ENCODE measurements at places on chromosomes 1 and 21. TPM values are rescaled to one million over a fixed set of nuclear protein-coding genes. Genes with fewer than 3 reads are reported as not detected.

The UCHL5 gene
- 32.7 TPM for polyA plus RNA-seq

The CYP4Z1 gene
- polyA plus RNA-seq = 0.03 TPM

The CLCNKA gene
- polyA plus RNA-seq = 0.18 TPM

The RAP1GAP gene
- 68.1 TPM for polyA plus RNA-seq

The SPRR2A gene
- polyA plus RNA-seq = not detected

The GPBP1L1 gene
- polyA plus RNA-seq = 99.3 TPM

The TNFAIP8L2 gene
- 5.0 TPM for polyA plus RNA-seq

The PODN gene
- polyA plus RNA-seq = 7.6 TPM

The CR1L gene
- polyA plus RNA-seq = 0.45 TPM

- DNase-seq = no peak
Observed at GRCh38 chr1:98027103-98027705, 106.4 kb upstream of the DPYD start.

- DNase-seq = no peak
Observed at GRCh38 chr1:65177457-65177856, 29.5 kb downstream of the AK4 start.

- no peak for DNase-seq
Observed at GRCh38 chr1:25194572-25195020, 37.7 kb downstream of the SYF2 start.

DNA sequence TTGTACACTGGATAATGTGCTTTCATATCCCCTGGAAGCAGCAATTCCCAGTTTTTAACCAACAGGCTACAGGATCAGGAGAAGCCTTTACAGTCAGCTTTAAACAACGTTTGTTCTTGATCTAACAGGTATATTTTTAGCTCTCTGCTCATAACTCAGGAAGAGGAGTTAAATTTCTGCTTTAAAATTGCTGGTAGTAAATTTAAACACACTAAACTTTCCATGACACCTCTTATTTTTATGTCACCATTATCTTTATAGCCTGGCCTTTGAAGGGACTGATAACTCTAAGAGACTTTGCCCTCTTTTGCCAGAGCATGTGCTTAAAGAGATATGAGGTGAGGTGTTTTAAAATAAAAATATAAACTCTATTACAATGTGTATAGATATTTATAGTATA, 119.6 kb upstream of the BRINP3 start:
- peak; percentile 88 for DNase-seq

- no peak for DNase-seq
Observed at GRCh38 chr1:230704830-230705229, 9.1 kb downstream of the AGT start.

DNA sequence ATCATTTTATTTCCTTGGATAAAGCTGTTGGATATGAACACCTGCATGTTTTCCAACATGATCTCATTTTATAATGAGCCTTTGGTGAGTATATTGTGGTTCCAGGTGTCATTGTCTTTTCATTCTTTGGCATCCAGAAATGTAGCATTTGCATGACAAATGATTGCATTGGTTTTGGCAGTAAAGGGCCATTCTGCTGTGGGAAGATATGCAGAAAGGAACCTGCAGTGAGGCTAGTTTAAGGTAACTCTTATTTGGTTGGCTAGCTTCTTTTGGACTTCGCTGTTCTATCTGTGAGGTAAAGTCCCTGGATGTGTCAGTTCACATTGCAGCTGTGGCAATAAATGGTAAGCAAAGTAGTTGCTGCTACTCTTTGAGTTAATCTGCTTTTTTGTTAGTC, 343.0 kb downstream of the AMY1C start:
- no peak for DNase-seq

GRCh38 chr1:43621386-43621785, 28.6 kb upstream of the KDM4A start:
- no peak for DNase-seq

GRCh38 chr1:22625262-22625925, 11.0 kb upstream of the C1QA start:
- DNase-seq = no peak

DNA sequence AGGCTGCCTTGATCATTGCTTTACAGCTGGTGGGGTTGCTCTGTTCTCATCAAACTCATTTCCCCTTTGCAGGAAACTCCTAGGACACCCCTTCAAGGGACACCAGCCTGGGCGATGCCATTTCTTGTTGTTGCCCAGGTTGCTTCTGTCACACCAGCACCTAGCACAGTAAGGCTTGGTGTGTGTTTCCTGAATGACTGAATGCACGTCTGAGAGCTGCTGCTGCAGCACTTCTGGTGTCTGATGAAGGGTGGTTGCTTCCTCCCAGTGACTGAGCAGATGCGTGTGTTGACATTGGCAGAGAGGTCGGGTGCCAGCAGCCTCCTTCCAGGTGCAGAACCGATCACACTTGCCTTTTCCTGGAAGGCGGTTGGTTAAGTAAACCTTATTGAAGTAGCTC, 477.4 kb downstream of the CAMTA1 start:
- DNase-seq = no peak

- DNase-seq = no peak
Observed at GRCh38 chr21:30590297-30590696, at the start of gene KRTAP22-2. Gene KRTAP22-2, minus strand, starts transcription at chr21:30590397.

DNA sequence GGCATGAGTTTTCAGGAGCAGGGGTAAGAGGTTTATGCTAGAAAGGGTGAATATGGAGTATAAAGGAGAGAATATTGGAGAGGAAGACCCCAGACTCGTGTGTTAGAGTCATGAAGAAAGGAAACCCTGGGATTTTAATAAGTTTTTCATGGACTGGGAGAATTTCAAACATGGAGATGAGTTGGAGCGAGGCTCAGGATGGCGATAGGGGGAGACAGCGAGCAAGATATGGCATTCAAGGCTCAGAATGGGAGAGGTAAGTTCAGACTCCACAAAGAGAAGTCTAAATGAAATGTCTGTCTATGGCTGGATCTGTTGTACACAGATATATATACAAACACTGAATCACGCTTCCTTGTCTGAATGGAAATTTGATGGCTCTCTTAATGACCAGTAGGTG, 92.5 kb downstream of the LRRC40 start:
- no peak for DNase-seq

GRCh38 chr1:6560267-6560666, 5.2 kb downstream of the TAS1R1 start:
- no peak for DNase-seq

- DNase-seq = no peak
Observed at GRCh38 chr1:178388418-178389145, 108.2 kb downstream of the CLEC20A start.

- DNase-seq = no peak
Observed at GRCh38 chr1:10050611-10051010, 17.9 kb downstream of the UBE4B start.

- DNase-seq = no peak
Observed at GRCh38 chr1:68308034-68308433, 75.7 kb upstream of the WLS start.

- DNase-seq = peak; percentile 85
Observed at GRCh38 chr1:206133751-206134415, 16.7 kb upstream of the AVPR1B start.

GRCh38 chr1:52263153-52263910, 102.7 kb downstream of the CC2D1B start:
- DNase-seq = no peak

GRCh38 chr21:42983869-42984268, 9.5 kb downstream of the PKNOX1 start:
- no peak for DNase-seq

DNA sequence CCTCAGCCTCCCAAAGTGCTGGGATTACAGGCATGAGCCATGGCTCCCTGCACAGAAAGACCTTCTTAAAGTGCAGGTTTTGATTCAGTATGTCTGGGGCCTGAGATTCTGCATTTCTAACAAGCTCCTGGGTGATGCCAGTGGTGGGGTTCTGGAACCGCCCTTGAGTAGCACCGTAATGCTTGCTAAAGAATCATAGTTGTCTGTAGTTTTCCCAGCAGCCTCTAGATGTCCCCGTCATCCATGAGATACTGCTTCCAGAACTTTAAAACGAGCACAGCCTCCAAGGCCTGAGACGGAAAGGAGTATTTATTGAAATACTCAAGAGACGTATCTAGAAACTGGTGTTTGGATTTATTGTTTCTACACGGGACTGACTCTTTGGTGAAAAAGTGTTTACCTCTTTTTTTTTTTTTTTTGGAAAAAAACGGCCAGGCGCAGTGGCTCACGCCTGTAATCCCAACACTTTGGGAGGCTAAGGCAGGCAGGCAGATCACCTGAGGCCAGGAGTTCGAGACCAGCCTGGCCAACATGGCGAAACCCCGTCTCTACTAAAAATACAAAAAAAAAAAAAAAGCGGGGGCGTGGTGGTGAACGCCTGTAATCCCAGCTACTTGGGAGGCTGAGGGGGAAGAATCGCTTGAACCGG, 2.6 kb upstream of the TOR3A start:
- DNase-seq = peak; percentile 49

- no peak for DNase-seq
Observed at GRCh38 chr1:231600458-231600976, 26.1 kb upstream of the DISC1 start.

DNA sequence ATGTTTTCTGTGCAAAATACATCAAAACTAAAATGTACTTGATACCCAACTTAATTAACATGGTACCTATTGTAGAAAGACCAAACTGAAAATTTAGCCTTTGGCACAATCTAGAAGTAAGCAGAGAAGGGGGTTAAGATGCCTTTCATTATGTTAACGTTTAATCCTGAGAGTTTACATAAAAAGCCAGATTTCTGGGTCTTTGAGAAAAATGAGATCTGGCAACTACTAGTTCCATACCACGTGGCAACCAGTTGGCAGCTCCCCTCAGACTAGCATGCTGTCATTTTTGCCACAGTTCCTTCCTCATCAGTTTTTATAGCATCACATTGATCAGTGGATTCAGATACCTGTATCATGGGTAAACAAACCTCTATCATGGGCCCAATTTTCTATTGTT, 1.5 kb downstream of the RO60 start:
- peak; percentile 17 for DNase-seq
